ENCODE measurements at places on chromosomes 3 and 15.

- no peak for DNase-seq
Observed at GRCh38 chr3:11251807-11252176, 20.4 kb upstream of the ATG7 start.

DNA sequence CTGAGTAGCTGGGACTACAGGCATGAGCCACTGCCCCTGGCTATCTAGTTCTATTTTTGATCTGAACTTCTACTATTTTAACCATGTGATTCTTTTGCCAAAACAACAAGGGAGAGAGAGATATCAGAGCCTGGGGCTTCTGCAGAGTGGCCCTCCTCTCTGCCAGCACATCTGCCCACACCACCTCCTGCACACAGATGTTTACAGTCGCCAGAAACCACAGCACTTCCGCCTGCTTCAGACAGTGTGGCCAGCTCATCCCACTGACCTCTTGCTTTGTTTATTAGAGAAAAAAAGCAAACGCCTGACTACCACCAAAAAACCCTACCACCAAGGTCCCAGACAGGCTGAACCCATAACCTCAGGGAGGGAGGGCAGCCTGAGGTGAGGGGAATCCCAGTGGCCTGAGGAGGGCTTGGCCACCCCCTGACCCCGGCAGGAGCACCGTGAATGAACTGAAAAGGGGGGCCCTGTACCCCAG lies 85.9 kb upstream of the ABHD2 start:
- no peak for DNase-seq

GRCh38 chr3:42451116-42451515 lies 40.7 kb upstream of the LYZL4 start:
- no peak for DNase-seq

- DNase-seq = no peak
Observed at GRCh38 chr15:42175671-42176070, 19.2 kb upstream of the PLA2G4F start.

- no peak for DNase-seq
Observed at GRCh38 chr3:131282379-131282778, 99.2 kb upstream of the NUDT16 start.

GRCh38 chr15:74977599-74977998 lies 17.8 kb upstream of the SCAMP5 start:
- DNase-seq = no peak
